Hepatic stellate cell (primary cell): ENCODE measurements at places on chromosomes 13 and 19.

- DNase-seq, result no peak
These were observed 1418.5 kb downstream of the EFNB2 start for GRCh38 chr13:105116966-105117365.

- no peak for DNase-seq
These were observed 308.5 kb upstream of the TMTC4 start for GRCh38 chr13:100983111-100983510.

- DNase-seq, result no peak
These were observed 26.1 kb upstream of the EEF1AKMT1 start for GRCh38 chr13:20799726-20800416.

- no peak for DNase-seq
These were observed 7.7 kb downstream of the KDM4B start for GRCh38 chr19:4976401-4977298.

GRCh38 chr19:31254611-31255010, 94.6 kb downstream of the TSHZ3 start:
- no peak for DNase-seq

DNA sequence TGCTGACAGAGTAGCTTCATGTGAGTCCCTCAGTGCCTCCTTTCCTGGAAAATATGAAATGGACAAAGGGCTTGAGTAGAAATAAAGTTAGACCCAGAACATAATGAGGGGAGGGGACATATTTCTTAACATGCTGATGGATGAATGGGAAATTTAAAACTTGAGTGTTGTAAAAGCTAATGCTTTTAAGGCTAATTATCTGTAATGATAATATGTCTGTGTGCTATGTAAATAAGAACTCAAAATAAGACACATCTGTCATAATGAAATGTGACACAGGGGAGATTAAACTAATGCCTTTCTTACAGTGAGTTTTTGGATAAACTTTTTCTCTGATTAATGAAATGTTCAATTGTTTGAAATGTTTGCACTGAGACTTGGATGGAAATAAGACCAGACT, 65.8 kb upstream of the RFXAP start:
- no peak for DNase-seq

- DNase-seq, result no peak
These were observed 182.6 kb downstream of the COL4A1 start for GRCh38 chr13:110124201-110124940.

DNA sequence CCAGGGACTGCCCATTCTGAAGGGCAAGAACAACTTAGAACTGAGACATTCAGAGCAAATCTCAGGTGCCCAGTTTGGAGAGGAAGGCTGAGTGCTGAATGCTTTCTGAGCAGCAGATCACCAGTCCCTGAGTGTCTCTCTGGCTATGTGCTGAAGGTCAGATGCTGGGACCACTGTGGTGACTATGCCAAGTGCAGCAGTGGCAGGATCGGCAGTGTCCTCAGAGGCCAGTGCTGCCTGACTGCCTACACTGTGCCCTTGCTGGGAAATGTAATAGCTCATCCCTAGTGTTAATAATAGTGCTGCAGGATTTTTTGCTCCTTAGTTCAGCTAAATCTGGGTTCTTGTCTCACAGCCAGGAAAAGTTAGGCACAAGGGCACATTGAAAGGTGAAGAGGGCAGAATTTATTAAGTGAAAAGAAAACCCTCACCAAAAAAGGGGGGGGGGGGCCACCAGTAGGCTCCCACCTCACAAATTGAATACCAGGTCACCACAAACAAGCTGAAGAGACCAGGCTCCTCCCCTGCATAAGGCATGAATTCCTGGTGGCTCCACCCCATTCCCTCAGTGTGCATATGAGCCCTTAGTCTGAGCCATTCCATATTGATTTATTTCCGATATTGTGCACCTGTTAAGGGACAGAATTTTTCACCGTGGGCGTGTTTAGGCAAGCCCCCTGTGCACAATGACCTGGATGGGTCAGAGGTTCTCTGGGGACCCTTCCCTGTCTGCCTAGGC, 18.5 kb downstream of the RFXAP start:
- DNase-seq, result no peak

- no peak for DNase-seq
These were observed 3.9 kb downstream of the MCOLN1 start for GRCh38 chr19:7526059-7526929.

DNA sequence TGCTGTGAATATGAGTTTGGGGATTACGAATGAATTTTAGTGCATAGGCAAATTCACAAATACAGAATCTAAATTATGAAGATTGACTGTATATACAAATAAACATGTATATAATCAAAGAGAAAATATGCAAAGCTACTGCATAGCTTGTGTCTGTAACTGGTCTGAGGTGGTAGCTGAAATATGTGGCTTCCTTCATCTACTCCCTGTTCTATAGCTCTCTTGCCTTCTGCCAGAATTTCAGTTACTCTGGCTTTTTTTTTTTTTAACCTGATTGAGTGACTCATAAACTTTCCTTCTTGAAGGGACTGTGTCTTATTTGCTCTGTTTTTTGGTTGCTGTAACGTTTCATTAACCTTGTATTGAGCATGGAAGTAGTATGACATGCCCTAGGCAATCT, 26.6 kb downstream of the DNAJC3 start:
- no peak for DNase-seq

GRCh38 chr13:93751117-93751516, 524.5 kb downstream of the GPC6 start:
- no peak for DNase-seq

GRCh38 chr13:50130123-50130946, 115.1 kb downstream of the KCNRG start:
- DNase-seq, result peak; percentile 57

DNA sequence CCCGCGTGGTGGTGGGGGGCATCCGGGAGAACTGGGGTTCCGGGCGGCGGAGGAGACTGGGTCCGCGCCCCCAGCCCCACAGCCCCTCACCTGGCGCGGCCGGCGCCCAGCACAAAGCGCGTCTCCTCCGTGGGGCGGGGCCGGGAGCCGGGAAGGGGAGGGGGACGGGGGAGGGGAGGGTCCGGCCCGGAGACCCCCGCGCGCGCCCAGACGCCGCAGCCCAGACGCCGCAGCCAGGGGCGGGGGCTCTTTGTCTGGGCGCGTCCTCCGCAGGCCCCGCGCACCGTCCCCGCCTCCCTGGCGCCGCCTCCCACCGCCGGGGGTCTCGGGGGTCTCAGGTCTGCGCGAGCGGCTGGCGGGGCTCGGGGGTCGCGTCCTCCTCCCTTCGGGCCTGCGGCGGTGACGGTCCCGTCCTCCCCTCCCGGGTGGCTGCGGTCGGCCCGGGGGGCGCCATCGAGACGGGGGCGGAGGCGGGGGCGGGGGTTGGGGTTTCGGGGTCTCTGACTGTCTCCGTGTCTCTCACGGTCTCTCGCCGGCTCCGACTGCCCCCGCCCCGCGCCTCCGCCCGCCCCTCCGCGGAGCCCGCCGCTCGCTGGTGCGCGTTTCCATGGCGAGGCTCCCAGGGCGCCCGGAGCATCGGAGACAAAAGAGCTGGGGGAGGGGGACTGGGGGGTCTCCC, at the start of gene PLPPR3:
TSS of gene PLPPR3 (minus strand) at position 131 of the 679 bp plus-strand sequence. CDS start 396 bp downstream, outside the sequence.
- DNase-seq, result no peak

GRCh38 chr19:10243606-10244005, 8.4 kb upstream of the MRPL4 start:
- DNase-seq, result no peak

GRCh38 chr13:47904891-47905290, 96.2 kb downstream of the SUCLA2 start:
- DNase-seq, result no peak

DNA sequence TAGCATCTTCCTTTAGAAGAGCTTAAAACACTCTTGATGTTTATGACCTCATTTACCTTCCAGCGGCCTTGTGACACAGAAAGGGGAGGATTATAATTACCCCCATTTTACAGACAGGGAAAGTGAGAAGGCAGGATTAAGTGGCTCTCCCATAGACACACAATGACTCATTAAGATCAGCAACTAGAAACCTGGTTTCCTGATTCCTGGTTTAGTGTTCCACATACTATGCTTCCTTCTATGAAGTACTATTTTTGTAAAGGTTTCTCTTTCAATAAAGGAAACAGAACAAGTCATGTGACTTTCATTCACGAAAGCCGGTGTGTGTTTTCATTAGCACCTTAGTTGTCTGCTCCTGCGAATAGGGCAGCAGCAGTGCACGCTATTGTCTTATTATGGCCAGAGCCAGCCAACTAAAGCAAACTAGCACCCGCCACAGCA, 8.3 kb downstream of the IRS2 start:
- DNase-seq, result no peak

DNA sequence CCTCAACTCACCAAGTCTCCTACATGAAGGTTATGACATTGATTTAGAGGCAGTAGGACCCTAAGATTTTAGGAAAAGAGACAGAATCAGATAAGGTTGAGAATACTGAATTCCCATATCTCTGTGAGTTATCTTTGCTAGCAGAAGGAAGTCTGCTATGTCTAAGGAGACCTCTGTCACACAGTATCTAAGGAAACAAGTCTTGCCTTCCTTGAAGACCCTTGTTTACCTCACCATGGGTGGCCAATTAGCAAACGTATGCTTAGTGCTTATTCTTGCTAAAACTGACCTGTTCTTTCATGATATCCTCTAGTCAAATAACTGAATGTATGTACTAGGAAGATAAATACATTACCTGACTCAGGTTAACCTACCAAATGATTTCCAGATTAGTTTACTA, 855.4 kb upstream of the SLITRK1 start:
- no peak for DNase-seq

DNA sequence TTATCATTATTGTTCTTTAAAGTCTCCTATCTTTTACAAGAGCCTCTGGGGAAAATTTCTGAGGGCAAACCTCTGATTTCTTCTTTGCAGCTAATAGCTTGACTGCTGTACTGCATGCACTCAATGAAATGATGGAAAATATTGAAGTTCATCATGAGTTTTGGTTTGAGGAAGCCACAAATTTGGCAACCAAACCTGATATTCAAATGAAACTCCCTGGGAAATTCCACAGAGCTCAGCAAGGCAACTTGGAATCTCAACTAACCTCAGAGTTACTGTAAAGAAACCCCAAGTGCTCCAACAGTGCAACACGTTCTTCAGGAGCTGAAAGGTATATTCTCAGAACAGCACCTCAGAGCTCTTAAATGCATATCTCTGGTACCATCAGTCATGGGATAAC, 14.2 kb upstream of the RNF6 start:
- no peak for DNase-seq

GRCh38 chr13:29597706-29598105, 2.2 kb upstream of the SLC7A1 start:
- DNase-seq, result no peak

- DNase-seq, result no peak
These were observed 9.5 kb upstream of the TYK2 start for GRCh38 chr19:10389863-10390262.

- DNase-seq, result no peak
These were observed 84.0 kb downstream of the CYSLTR2 start for GRCh38 chr13:48737689-48738088.

DNA sequence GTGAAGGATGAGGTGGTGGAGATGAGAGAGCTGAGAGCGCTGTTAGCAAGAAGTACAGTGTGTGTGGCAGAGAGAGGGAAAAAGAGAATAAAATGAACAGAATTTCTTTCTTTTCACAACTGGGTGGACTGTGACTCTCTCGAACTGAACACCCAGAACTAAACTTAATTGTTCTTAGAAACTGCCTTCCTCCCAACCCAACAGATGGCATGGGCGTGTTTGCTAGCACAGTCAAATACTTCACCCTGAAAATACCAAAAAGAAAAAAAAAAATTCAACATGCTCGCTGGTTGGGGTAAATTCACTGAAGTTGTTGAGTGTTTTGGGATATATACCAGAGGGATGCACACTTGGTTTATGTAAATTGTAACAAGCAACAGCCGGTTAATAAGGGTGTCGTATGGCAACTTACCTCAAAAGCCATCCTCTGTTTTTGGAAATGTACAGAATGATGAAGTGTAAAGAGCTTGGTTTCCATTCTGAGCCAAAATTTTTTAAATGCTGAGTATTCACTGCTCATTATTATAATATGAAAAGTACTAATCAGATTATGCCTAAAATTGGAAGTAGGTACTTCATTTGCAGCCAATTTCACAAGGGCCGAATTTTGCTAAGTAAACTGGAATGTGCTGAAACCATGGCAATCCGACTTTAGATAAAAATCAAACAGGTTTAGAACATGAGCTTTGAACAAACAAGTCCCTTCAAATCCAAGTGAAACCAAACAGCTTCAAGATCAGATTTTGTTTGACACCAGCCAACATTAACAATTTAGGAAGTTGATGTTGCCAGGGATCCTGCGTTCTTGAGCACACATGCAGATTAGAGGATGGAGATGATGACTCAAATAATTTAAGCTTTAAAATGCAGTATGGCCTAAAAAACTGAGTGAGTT, 115.8 kb downstream of the ZIC5 start:
- no peak for DNase-seq

- DNase-seq, result no peak
These were observed 11.6 kb upstream of the ATP8B3 start for GRCh38 chr19:1823539-1824251.

DNA sequence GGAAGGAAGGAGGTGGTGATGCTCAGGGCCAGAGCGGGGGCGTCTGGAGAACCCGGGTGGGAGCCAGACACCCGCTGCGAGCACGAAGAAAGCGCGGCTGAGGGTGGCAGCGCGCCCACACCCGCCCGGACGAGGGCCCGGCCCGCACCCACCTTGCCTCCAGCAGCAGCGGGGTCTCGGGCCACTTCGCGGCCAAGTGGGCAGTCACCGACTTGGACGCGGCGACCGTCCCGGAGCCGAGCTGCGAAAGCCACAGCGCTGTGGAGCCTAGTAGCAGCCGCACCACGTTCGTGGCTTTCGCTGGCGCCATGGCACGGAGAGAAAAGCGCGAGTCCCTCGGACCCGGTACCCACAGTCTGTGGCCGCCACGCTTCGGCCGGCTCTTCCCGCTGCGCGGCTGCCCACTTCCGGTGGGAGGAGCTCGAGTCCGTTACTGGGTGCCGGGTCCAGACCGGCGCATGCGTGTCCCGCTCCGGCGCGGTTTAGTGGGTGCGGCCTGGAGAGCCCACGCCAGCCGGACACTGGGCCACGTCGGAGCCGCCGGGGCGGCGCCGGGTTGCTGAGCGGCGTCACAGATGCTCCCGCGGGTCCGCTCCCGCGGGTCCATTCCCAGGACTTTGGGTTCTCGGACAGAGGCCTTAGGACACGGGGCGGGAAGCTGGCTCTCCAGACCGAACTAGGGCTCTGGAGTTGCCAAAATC, at the start of gene UGGT2:
TSS of gene UGGT2 (minus strand) at position 399 of the 701 bp plus-strand sequence. CDS start at position 310, 89 bp downstream.
- DNase-seq, result peak; percentile 99

- DNase-seq, result peak; percentile 26
These were observed 214.9 kb downstream of the KLF5 start for GRCh38 chr13:73273745-73274144.

DNA sequence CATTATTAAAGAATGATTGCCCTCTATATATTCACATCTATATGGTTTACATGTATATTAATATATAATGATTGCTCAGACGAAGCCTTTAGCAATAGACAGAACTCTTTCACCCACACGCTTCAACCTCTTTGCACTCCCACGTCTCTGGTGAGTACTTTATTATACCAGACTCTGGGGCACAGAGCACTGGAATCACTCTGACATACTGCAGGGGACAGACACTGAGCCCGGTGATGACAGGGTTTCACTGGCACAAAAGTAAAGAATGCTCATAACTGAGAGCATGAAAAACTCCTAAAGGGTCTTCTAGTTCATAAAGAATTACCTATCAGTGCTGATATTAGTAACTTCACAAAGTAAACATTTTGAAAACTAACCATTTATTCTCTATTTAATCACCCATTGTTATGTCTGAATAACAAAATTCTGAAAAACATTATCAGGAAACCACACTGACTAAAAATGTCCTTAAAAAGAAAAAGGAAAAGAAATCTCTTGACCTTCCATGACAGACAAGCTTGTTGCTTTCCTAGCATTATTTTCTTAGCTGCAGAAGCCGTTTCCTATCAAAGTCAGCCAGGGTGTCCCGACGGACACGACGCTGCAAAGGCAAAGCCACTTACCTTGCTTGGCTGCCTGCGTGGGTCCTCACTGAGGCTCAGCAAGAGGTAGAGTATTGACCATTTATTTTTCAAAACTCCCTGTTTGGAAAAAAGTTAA, 29.1 kb downstream of the TUBGCP3 start:
- DNase-seq, result no peak
